Neural progenitor cell (in vitro differentiated cells): ENCODE measurements at places on chromosomes 7 and 10.

DNA sequence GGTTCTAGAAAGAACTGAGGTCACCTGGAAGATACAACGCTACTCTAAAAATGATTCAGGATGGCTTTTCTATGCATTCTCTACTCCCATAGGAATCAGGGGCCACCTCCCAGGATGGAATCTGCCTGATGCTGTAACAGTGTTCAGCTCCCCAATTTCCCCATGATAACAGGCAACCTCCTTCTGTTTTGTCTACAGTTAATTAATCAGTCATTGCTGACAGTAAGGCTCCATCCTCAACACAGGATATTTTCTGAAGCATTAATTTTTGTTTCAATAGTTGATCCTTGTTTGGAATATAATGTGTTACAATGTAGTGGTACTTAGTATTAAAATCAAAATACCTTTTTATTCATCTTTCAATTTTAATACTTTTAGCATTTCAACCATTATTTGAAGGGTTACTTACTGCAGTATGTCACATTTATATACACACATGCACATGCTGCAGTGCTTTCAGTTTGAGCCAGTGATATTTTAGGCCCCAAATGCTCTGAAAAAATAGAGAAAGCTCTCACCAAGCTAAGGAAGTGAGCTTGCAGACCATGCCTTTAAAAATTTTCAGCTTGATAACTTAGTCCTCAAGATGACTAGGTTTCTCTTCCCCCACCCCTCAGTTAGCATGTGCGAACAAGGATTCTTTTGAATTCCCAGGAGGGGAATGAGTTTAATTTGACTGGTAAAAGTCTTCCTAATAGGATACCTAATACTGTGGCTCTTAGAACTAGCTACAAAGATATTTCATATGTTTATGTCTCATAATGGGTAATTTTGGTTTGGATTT is 592 bp upstream of the PIK3CG start:
- DNase-seq: no peak
- H3K4me3 ChIP-seq: no peak overlapping the region
- H3K36me3 ChIP-seq: no peaks in the 10 kb centered on the region
- H3K4me1 ChIP-seq: no peaks in the 10 kb centered on the region

DNA sequence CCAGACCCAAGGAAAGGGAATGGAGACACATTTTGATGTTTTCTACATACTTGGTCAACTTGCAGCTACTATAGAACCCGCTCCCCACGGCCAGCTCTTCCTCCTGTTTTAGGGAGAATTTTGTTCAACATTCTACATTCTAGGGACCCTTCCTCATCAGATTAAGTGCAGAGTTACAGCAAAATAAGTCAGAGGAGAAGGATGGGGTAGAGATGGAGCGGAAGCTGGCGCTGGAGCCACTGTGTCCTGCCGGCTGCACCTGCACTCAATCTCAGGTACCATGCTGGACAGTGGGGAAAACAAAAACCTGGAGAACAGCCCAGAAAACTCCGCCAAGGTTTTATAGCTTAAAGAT is 79.4 kb upstream of the EN2 start:
- H3K27me3 ChIP-seq: peaks cover 100% of the 10 kb centered on the region
- DNase-seq: no peak
- no peak overlapping the region for H3K4me3 ChIP-seq
- no peak overlapping the region for H3K27ac ChIP-seq
- no peaks in the 10 kb centered on the region for H3K36me3 ChIP-seq

DNA sequence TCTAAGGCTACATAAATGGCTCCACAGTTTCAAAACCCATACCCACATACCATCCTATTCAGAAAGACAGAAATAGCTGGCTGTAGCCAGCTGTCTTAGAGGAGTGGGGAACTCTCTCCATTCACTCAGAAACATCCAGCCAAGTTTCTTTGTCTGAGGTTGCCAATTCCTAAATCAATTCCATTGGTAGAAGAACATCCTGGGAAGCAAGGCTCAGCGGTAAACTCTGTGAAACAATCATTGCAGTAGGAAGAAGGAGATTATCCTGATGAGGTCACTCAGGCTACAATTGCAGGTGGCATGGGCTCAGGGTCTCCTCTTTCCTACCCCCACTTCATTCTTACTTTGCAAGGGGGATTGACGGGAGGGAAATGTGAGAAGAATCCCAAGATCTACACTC is 154.0 kb downstream of the ETV1 start:
- peaks cover 52% of the 10 kb centered on the region for H3K4me1 ChIP-seq
- H3K4me3 ChIP-seq: no peak overlapping the region
- H3K36me3 ChIP-seq: no peaks in the 10 kb centered on the region
- peak; percentile 88 for DNase-seq
- H3K27ac ChIP-seq: peak overlapping the region; percentile 100
- H3K27me3 ChIP-seq: no peaks in the 10 kb centered on the region

GRCh38 chr10:10330418-10330817 is 687.3 kb upstream of the CELF2 start:
- DNase-seq: no peak
- no peaks in the 10 kb centered on the region for H3K27me3 ChIP-seq
- peaks cover 22% of the 10 kb centered on the region for H3K4me1 ChIP-seq

DNA sequence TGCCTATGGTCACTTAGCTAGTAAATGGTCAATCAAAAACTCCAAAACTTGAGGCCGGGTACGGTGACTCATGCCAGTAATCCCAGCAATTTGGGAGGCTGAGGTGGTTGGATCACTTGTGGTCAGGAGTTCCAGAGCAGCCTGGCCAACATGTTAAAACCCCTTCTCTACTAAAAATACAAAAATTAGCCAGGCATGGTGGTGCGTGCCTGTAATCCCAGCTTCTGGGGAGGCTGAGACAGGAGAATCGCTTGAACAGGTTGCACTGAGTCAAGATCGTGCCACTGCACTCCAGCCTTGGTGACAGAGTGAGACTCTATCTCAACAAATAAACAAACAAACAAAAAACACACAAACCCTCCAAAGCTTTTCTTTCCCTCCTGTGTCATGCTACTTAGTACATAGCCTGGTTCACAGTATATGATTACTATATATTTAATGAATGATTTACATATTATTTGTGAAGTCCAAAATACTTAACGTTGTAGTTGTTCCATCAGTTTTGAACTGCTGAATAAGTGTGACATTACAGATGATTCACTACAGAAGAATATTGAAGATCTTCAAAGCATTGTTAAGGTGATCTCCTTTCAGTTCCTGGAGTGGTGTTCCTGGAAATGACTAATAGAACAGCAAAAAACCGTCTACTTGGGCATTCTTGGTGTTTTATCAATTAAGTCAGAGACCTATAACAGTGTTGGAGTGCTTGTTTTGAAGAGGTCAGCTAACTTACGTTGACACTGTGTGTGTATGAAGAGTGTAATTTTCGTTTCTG is 72.9 kb downstream of the ADK start:
- H3K4me3 ChIP-seq: no peak overlapping the region
- no peaks in the 10 kb centered on the region for H3K27me3 ChIP-seq
- H3K36me3 ChIP-seq: no peaks in the 10 kb centered on the region
- H3K4me1 ChIP-seq: no peaks in the 10 kb centered on the region
- no peak overlapping the region for H3K27ac ChIP-seq
- DNase-seq: no peak

GRCh38 chr7:130423501-130424037 is 17.2 kb downstream of the CEP41 start:
- H3K4me1 ChIP-seq: peaks cover 32% of the 10 kb centered on the region
- no peaks in the 10 kb centered on the region for H3K36me3 ChIP-seq
- no peak overlapping the region for H3K4me3 ChIP-seq
- H3K27me3 ChIP-seq: no peaks in the 10 kb centered on the region

GRCh38 chr10:60073781-60074656 is 167.7 kb upstream of the CCDC6 start:
- no peak overlapping the region for H3K4me3 ChIP-seq
- no peak overlapping the region for H3K27ac ChIP-seq
- H3K36me3 ChIP-seq: no peaks in the 10 kb centered on the region
- no peaks in the 10 kb centered on the region for H3K27me3 ChIP-seq
- no peaks in the 10 kb centered on the region for H3K4me1 ChIP-seq

- H3K4me3 ChIP-seq: no peak overlapping the region
- DNase-seq: no peak
- no peaks in the 10 kb centered on the region for H3K4me1 ChIP-seq
- H3K36me3 ChIP-seq: no peaks in the 10 kb centered on the region
- H3K27ac ChIP-seq: no peak overlapping the region
Measured at GRCh38 chr10:96287392-96288105, 16.2 kb upstream of the BLNK start.

- DNase-seq: no peak
- no peaks in the 10 kb centered on the region for H3K36me3 ChIP-seq
- H3K4me1 ChIP-seq: peaks cover 4% of the 10 kb centered on the region
- H3K27ac ChIP-seq: no peak overlapping the region
- H3K4me3 ChIP-seq: no peak overlapping the region
- H3K27me3 ChIP-seq: peaks cover 100% of the 10 kb centered on the region
Measured at GRCh38 chr10:101273741-101274140, 44.5 kb upstream of the LBX1 start.

DNA sequence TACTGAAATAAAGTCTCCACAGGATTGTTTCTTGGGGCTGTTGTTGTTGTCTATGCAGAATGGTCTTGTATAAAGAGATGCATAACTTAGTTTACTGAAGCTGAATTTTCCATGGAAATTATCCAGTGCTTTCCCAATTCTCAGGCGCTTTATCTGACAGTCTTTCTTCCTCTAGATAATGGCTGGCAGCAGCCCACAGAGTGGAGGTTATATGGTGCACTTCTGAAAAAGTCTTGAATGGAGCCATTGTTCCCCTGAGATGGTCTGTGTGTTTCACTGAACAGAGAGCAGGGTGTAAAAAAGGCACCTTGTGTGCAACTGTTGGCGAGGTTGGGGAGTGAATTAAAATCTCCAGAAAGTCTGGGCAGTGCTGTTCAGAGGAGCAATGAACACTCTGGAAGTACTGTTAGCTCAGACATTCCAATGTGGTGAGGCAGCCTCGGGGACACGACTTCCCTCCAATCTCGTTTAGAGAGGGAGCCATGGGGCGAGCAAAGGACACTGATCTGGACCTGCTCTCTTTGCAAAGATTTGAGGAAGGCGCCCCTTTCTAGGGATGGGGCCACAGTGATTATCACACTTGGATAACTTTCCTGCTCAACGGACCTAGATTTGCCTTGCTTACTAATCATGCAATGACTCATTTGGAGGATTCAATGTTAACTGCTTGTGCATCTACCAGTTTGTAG is 2.0 kb upstream of the PLCE1 start:
- H3K27ac ChIP-seq: no peak overlapping the region
- H3K4me1 ChIP-seq: peaks cover 18% of the 10 kb centered on the region
- H3K4me3 ChIP-seq: no peak overlapping the region
- H3K36me3 ChIP-seq: no peaks in the 10 kb centered on the region

DNA sequence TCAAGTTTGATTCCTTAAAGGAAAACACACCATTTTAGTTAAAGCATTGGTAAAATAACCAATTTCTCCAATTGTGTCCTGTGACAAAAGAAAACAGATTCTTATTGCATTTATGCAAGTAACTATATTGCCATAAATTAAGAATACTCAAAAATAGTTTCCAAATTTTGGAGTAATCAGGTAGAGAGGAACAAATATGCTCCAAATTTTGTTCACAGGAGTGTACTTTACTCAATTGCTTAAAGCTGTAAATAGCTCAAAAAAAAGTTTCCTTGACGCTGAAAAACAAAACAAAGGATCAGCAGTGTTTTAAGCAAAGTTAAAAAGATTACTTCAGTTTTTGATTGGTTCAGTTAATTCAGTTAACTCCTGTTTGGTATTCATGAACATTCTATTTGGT is 52.2 kb upstream of the INHBA start:
- H3K27me3 ChIP-seq: no peaks in the 10 kb centered on the region
- no peaks in the 10 kb centered on the region for H3K4me1 ChIP-seq
- H3K27ac ChIP-seq: no peak overlapping the region
- no peaks in the 10 kb centered on the region for H3K36me3 ChIP-seq

DNA sequence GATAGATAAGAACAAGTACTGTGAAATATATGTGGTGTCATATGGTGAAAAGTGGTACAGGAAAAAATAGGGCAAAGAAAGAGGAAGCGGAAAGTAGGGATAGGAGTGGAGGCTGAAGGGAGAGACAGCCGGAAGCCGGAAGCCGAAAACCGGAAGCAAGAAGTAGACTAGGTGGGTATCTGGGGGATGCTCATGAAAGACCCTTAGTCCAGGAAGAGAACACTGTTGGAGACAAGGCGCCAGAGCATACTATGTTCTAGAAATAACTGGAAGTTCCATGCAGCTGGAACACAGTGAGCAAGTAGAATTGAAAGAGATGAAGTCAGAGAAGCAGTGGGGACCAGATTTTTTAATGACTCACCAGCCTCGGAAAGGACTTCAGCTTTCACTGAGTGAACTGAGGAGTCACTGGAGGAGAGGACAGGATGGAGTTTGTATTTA is 22.5 kb downstream of the ST8SIA6 start:
- no peaks in the 10 kb centered on the region for H3K36me3 ChIP-seq
- H3K4me1 ChIP-seq: peaks cover 19% of the 10 kb centered on the region
- H3K27ac ChIP-seq: no peak overlapping the region
- DNase-seq: no peak
- no peak overlapping the region for H3K4me3 ChIP-seq
- H3K27me3 ChIP-seq: no peaks in the 10 kb centered on the region

DNA sequence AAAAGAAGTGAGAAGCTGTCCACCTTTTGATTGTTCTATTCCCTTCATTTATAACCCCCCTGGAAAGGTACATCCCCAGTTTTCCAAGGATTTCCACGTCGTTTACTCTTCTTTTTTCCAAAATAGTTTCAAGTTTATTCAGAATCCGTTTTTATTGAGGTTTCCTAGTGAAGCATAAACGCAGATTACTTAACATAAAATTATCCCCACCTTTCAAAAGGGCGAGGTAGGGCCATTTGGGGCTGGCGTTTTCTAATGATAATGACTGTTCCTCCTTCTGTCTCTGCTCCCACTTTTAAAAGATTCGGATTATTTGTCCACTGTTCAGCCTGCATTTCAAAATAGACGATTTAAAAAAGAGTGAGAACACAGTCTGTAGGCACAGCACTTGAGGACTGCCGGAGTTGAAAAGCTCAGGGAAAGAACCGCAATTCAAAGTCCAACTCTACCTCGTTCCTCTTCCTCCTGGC is 165.2 kb upstream of the PPP1R3A start:
- H3K4me3 ChIP-seq: peak overlapping the region; percentile 58
- H3K27me3 ChIP-seq: peaks cover 100% of the 10 kb centered on the region
- no peak overlapping the region for H3K27ac ChIP-seq

DNA sequence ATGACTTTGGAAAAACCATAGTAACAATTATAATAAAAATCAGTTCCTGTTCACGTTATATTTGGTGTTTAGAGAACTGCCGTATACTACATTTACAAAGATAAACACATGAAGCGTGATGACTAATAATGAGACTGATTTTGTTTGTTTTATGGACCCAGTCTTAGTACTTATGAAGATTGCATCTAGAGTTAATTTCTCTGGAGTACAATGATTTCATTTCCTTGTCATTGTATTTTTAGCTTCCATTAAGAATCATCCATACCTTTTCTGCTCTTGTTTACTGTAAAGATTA is 2.9 kb downstream of the RBM20 start:
- peaks cover 17% of the 10 kb centered on the region for H3K4me1 ChIP-seq
- H3K27me3 ChIP-seq: peaks cover 69% of the 10 kb centered on the region
- H3K4me3 ChIP-seq: no peak overlapping the region
